ENCODE measurements at places on chromosomes 3 and 15.

- DNase-seq: no peak
Observed at GRCh38 chr3:64221571-64222257, 3.6 kb downstream of the PRICKLE2 start.

DNA sequence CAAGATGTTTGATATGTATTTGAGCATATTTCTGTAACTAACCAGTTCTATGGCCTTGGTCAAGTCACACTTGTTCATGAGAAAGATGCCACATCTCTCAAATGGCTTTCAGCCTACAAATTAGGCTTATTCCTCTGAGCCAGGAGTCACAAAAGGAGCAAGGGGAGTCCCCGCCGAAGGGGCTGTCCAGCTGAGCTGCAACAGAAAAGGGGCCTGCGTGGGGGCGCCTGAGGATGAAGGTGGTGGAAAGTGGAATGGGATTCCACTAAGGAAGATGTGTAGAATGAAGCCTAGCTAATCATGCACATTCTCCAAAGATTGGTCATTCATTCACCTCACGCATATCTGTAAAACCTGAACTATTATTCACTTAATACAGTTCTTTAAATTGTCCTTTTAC lies 19.1 kb downstream of the ALDH1L1 start:
- no peak for DNase-seq

- DNase-seq: no peak
Observed at GRCh38 chr3:45417930-45418847, 29.8 kb downstream of the LARS2 start.

- no peak for DNase-seq
Observed at GRCh38 chr3:122077293-122078234, 22.4 kb downstream of the CD86 start.

DNA sequence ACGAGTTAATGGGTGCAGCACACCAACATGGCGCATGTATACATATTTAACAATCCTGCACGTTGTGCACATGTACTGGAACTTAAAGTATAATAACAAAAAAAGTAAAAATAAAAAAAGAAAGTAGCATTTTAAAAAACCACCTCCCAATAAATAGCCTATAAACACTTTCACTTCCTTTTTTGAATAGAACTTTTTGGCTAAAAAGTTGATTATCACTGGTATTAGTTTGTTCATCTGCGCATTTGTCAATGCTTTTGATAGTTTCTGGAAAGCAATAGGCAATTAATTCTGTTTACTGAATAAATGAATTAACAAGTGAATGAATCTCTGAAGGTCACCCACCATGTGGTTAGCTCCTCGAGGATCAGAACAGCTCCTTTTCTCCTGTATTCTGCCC lies 179.9 kb downstream of the SLC9A9 start:
- no peak for DNase-seq

DNA sequence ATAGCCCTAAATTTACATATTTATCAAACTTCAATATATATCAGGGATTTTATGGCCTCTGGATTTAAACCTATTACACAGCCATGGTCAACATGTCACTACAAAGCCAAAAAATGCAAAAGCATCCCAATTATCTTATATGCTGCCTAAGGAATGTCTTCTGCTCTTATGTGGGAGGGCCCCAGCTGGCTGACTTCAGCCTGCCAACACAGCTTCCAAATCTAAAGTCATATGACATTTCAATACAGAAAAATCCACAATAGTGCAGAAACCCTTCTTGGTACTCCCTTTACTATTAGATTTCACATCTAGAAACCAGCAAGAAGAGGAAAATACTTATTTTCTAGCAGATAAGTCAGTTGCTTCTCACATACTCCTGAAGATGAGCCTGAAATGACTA lies 6.4 kb downstream of the PFN2 start:
- no peak for DNase-seq

DNA sequence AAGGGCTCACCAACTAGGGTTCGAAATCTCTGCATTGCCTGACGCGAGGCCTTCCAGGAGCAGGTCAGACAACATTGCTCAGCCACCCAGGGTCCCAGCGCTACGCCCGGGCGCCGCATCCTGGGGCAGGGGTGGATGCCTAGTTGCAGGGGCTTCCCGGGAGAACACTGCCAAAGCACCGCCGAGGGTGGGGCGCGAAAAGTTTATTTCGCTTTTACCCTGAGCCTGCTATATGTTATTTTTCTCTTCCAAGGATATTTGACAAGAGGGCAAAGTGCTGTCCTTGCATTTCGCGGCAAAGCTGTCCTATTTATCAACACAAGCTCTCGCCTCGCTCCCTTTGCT lies 549 bp upstream of the SOX14 start:
- DNase-seq: no peak

DNA sequence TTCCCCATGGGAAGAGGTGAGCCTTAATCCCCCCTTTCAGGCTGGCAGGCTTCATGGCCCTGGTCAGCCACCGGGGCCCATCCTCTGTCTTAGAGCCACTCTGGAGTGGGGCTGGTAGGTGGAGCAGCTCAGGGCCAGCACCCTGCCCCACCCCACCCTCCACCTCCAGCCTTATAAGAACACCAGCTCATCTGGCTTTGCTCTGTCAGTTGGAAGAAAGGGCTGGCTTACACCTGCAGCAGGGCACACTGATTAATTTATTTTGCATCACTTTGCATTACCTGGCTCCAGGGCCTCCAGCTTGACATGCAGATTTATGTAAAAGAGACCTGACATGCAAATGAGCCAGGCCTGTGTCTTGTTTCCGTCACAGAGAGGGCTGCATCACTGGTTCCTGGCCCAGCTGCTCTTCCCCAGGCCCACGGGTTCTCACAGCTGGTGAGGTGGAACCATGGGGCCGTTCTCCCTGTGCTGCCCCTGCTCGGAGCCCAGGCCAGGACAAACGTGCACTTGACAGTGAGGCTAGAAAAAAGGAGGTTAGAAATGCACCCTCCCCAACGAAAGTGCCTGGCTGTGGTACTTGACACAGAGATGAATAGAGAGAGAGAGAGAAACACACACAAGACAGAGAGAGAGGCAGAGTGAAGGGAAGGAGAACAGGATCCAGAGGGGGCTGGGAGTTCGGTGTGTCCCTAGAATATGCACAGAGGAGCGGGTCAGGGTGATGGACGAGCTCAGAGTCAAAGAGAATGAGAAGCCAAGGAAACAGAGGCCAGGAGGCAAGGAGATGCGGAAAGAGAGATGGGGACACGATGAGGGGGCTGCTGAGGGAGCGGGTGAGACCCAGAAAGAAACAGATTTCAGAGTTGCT lies 44.5 kb upstream of the MAGEF1 start:
- no peak for DNase-seq

- no peak for DNase-seq
Observed at GRCh38 chr15:71841563-71841962, 31.2 kb downstream of the NR2E3 start.

All from activated T-helper 1 cell treated with anti-CD3 and anti-CD28 coated beads, Interleukin-2, amount 50 U/mL, for 16 hours (primary cell).